BE2C (cell line): ENCODE measurements at places on chromosomes 16 and 17.

DNA sequence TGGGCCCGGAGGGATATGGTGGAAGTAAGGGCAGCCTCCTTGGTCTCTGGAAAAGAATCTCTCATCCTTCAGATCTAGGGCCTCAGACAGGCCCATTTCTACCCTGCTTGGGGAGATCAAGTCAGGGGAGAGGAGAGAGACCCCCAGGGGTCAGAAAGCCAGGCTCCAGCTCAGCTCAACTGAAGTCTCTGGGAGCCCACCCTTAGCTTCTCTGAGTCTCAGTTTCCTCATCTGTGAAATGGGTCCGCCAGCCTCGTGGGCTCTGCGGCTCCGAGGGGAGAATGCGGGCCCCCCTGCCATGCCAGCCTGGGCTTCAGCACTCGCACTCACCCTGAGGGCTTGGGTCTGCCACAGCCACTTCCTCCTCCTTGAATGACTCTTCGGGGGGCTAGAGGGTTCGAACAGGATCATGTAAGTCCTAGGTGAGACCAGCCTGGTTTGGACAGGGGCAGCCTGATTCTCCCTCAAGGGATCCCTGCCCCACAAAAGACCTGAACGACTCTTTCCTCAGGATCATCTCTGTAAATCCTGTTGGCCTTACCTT is 6.7 kb downstream of the CNGB1 start:
- no peak for DNase-seq

GRCh38 chr17:56320443-56320842 is 167.2 kb downstream of the ANKFN1 start:
- DNase-seq = no peak

GRCh38 chr17:41527063-41528023 is 765 bp downstream of the KRT19 start:
- DNase-seq = no peak

DNA sequence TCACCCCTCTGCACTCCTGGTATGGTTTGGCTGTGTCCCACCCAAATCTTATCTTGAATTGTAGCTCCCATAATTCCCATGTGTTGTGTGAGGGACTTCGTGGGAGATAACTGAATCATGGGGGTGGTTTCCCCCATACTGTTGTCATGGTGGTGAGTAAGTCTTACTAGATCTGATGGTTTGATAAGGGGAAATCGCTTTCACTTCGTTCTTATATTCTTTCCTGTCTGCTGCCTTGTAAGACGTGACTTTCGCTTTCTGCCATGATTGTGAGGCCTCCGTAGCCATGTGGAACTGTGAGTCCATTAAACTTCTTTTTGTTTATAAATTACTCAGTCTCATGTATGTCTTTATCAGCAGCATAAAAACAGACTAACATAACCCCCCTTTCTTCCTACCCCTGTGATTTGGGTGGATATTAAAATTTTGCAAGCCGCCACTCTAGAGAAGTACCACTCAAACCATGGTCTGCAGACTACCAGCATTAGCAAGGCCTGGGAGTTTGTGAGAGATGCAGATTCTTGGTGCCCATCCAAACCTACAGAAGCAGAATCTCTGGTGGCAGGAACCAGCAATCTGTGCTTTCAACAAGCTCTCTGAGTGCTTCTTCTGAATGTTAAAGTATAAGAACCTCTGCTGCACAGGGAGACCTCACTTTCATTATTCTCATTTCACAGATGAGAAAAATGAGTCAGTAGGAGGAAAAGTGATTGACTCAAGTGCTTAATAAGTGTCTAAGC is 999.5 kb upstream of the EEF2KMT start:
- DNase-seq = no peak

DNA sequence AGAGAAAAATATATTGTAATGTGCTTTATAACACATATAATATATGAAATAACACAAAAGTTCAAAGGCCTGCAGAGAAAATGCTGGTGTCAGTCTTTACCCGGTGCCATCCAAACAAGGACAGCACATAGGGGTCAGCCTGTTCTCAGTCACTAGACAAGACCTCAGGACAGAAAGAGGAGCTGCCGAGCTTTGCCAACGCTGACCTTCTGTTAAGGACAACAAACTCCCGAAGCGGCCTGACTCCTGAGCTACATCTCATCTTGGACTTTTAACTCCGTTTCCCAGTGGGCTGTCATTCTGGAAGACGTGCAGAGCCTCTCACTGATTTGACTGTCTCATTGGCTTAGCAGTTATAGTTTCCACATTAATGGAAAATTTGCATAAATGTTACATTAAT is 6.9 kb downstream of the ELAC2 start:
- no peak for DNase-seq

DNA sequence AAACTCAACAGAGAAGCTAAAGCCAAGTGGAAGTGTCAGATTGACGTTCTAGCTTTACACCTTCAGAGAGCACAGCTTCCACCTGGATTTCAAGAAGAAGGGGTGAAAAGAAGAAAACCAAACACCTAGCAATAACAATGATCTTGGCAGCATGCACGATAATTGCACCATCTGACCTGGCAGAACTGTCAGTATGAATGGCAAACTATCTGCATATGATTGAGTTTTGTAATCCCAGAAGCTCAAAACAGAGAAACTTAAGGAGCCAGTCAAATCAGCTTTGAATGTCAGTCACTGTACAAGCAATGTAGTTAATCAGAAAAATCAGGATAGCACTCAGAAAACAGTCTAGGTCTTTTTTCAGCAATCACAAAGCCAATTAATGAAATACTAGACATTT is 427.1 kb downstream of the ZFHX3 start:
- no peak for DNase-seq

GRCh38 chr17:63647065-63647725 is 25.0 kb downstream of the MAP3K3 start:
- no peak for DNase-seq

DNA sequence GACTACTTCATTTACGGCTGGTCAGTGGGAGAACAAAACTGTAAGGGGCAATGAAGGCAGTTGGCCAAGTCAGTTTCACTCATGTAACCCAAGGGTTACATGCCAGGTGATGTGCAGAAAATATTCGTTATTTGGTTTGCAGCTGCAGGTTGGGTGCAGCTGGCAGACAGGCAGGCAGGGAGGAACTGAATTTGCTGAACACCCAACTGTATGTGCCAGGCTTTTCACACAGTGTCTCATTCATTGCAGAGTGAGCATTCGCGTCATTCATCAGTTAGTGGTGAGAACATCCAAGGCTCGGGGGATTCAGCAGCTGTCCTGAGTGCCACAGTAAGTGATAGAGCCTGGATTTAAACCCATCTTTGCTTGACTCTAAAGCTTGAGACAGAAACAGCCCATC is 59.7 kb downstream of the ABCC6 start:
- no peak for DNase-seq

GRCh38 chr16:11410376-11411058 is 65.3 kb downstream of the RMI2 start:
- no peak for DNase-seq

DNA sequence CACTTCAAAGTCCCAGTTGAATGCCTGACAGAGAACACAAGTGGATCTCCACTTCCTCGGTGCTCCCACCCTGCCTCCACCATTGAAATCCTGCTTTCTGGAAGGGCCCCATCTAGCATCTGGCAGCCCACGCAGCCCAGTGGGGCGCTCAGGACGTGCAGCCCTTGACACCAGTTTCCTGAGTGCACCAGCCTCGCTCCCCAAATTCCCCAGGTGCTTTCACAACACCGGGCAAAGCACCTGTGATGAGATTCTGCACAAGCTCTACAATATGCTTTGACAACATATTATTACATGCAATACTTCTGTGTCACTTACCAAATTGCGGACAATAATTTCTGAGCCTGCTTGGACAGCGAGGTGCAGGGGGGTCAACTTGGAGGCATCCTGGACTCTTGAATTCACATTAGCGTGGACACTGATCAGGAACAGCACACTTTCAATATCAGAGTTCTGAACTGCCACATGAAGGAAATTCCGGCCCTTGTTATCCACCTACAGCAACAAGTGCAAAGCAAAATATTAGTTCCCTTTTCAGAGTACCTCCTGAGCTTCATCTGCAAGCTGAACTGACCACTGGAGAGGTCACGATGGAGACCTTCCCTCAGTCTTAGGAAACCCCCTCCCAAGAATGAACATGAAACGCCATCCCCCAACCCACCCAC is 33.9 kb downstream of the CYB5D2 start:
- DNase-seq = no peak

DNA sequence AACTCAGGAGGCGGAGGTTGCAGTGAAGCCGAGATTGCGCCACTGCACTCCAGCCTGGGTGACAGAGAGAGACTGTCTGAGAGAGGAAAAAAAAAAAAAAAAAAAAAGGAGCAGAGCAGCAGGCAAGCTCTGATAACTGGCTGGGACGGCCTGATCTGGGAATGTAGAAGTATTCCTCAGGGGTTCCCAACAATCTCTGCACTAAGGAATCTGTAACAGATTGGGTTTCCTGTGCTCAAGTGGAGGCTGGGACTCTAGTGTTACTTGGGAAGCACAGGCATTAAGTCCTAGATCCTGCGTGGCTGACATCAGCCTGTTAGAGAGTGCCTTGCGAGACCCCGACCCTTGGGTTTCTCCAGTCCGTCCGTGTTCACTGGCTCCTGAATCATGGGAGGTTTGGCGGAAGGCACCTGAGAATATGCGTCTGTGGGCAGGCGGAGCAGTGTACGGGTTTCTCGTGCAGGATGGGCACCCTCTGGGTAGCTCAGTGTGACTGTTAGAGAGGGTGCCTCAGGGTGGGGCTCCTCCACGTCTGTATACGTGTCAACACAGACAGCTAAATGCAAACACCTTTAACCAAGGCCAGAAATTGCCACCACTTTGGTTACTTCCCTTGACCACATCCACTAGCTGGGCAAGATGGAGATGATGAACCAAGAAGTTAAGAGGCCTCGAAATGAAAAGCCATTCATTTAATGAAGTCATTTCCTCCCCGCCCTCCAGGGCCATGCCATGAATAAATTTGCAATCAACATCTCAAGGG is 174.9 kb upstream of the RPL38 start:
- DNase-seq = no peak

GRCh38 chr17:43106552-43106951 is 18.6 kb downstream of the BRCA1 start:
- no peak for DNase-seq

GRCh38 chr17:73349138-73349537 is 37.3 kb upstream of the CDC42EP4 start:
- DNase-seq = no peak

DNA sequence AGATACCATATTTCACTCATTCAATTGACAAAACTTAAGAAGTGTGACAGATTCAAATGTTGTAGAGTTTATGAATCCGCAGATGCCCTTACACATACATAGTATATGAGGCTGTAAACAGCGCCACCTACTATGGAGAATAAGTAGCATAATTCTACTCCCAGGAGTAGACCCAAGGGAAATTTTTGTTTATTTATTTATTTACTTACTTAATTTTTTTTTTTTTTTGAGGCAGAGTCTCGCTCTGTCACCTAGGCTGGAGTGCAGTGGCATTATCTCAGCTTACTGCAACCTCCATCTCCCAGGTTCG is 35.5 kb downstream of the GAN start:
- no peak for DNase-seq

DNA sequence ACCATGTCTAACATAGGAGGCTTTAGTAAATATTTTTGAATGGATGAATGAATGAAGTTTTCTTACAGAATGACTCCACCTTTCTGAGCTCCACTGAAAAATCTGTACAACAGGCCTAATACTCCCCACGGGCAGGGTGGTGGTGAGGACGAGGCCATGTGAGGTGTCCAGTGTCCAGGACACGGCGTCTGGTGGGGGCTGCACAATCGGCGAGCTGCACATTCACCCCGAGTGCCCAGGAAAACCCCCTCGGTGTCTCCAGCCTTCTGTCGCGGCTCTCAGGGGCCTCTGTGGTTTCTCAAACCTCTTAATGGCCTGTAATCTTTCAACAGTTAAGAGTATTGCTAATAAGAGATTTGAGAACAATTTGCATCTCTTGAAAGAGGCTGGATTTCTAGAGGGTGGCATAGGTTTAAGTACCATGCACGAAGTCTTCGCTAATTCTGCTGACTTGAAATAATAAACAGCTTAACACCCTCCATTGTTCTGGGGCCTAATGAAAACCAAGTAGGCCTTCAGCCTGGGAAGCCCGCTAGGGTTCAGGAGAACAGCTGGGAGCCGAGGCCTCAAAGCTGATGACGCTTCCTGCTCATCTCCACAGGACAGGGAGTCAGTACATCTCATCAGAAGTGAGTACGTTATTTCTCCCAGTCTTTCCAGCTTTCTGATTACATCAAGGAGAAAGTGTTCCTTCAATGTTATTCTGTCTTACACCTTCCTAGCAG is 304.6 kb upstream of the FOXF1 start:
- no peak for DNase-seq

GRCh38 chr16:87435372-87436224 is 43.5 kb downstream of the MAP1LC3B start:
- no peak for DNase-seq

DNA sequence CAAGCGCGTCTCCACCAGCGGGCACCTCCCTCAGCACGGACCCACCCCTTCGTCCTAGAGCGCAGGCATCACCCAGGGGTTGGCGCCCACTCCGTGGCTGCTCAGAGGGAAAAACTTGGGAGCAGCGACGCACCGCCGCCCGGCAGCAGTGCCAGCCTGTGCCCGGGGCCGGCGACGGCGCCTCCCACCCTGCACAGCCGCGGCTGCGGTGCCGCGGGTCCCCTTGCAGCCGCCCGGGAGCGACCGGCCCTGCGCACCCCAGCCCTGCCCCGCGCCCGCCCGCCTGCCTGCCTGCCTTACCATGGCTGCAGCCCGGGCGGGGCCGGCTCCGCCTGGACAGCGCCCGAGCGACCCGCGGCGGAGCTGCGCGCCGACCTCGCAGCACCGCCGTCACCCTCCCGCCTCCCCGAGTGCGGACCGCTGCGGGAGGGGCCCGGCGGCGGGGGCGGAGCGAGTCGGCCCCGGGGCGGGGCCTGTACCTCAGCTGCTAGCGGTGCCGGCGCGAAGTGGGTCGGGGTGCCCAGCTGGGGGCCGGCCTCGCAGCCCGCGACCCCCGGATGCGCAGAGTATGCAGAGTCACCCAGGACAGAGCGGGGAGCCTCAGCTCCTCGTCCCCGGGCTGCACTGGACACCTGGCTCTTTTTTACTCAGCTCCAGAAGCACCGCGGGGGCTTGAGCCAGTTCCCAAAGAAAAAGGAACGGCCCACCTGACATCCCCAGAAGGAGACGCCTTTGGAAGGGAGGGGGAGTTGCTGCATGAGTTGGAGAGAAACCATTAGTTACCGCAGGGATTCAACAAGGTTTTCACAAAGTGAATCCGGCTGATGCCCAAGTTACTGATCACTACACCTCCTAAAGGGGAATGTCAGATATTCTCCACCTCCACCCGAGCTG is 17.5 kb upstream of the MTMR4 start:
- DNase-seq = peak; percentile 66

GRCh38 chr17:59287891-59288290 is 43.6 kb upstream of the YPEL2 start:
- no peak for DNase-seq

GRCh38 chr17:35368081-35368830 is 5.2 kb downstream of the SLFN11 start:
- no peak for DNase-seq

- DNase-seq = no peak
Observed at GRCh38 chr17:2936351-2936750, 127.1 kb downstream of the OR1D5 start.
